CD4-positive, alpha-beta T cell (primary cell): ENCODE measurements at places on chromosomes 11 and 22.

DNA sequence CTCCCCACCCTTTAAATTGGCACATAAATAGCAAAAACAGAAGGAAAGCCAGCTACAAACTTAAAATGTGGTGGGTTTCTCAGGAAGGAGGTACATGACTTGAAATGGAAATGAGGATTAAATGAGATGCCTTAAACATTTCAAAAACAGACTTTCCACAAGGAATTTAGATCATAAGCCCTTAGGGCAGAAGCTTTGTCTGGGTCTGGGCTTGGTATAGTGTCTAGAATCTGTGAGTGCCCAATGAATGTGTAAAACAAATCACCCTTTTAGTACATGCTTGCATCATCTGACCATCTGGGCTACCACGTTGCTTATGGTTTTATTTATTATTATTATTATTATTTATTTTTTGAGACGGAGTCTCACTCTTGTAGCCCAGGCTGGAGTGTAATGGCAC lies 37.1 kb upstream of the CREB3L1 start:
- no peak for DNase-seq

DNA sequence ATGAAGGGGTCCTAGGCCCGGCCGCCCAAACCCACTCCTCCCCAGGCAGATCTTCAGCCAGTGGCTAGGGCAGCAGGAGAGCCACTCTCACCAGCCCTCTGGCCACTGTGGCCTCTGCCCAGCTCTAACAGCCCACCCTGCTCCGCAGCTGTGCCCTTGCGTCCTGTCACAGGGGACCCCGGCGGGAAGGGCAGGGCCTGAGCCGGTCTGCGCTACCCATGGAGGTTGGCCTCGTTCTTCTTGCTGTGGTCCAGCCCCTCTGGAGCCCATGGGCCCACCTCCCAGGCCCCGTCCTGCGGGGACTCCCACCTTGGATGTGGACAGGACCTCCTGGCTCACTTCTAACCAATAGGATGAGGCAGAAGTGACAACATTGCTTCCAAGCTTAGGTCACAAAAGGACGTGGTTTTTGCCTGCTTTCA lies 38.3 kb upstream of the TH start:
- DNase-seq: no peak

GRCh38 chr22:43151251-43152002 lies at the start of gene TSPO:
Gene TSPO, plus strand, starts transcription at chr22:43151559. Its CDS starts 7,680 bp downstream, at chr22:43159239.
- peak; percentile 56 for DNase-seq

DNA sequence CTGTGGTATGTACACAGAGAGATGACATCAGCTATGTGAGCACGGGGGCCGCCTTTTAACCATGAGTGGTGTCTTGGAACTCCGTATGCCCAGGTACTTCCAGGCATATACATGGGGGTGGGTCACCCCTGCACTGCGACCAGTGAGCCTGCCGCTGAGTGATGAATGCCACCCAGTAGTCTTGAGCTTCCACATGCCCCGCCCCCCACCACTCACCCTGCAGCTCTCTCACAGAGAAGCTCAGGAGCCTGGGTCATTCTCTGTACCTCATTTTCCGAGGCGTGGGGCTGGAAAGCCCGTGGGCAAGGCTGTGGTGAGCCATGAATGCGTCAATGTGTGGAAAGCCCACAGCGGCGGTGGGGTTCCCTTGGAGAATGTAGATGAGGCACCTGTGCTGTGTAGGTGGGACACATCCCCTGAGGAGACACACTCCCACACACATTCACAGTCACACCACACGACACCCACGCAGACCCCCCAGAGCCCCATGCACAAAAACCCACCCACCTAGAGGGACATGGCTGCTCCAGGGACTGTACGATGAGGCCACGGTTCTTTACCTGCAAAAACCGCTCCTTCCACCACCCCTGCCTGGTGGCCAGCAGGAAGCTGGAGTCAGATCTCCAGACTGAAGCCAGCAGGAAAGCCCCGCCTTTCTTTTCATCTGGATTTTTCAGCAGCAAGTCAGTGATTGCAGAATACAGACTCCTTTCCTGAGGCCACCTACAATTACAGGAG lies 67.6 kb downstream of the PIWIL3 start:
- DNase-seq: no peak

DNA sequence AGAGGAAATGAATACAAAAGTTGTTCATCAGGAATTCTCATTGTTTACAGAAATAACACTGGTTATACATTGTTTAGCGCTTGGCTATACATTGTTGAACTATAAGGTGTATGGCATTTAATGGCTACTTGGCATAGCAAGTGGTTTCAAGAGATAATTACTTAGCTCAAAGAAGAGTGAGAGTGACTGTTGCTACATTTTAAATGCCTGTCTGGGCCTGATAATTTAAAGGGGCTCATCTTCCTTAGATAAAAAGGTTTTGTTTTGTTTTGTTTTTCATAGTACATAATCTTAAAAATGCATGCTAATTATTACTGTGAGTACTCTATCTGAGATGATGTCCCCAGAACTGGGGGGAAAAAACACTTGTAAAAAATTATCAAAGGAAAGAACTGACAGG lies 1.5 kb upstream of the SMPD1 start:
- DNase-seq: no peak

GRCh38 chr22:43090130-43090789 lies 1.1 kb upstream of the TTLL1 start:
- peak; percentile 77 for DNase-seq

- DNase-seq: no peak
Observed at GRCh38 chr22:43400449-43400848, 11.4 kb upstream of the MPPED1 start.

- DNase-seq: no peak
Observed at GRCh38 chr22:27405672-27406388, 395.7 kb downstream of the MN1 start.

- no peak for DNase-seq
Observed at GRCh38 chr11:102792604-102793003, 5.4 kb downstream of the MMP1 start.

DNA sequence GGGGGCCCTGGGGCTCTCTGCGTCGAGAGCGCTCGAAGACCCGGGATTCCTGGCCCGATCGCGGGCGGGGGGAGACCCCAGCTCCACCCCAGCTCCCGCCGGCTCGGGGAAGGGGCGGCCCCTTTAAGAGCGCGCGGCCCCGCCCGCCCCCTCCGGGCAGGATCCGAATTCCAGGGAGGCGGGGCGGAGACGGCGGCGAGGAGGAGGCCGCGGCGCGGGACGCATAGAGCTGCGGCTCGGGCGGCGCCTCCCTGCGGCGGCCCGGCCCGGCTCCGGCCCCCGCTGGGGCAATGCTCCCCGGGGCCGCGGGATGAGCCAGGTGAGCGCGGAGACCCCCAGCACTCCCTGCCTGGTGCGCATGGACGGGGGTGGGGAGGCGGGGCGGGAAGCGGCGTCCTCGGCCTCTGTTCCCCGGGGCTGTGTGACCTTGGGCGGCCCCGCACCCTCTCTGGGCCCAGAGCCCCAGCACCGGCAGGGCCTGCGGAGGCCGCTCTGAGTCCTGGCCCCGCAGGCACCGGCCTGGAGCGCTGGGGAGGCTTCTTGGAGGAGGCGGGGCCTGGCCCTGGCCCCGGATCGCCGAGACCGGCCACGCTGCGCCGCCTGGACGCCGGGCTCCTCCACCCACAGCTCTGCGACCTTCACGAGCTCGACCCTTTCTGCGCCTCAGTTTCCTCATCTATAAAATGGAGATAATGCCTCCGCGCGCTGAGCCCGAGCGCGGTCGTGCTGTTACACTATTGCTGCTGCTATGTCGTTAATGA lies 565 bp downstream of the GAS2L1 start:
- DNase-seq: no peak

- no peak for DNase-seq
Observed at GRCh38 chr11:82890936-82891335, 9.3 kb downstream of the PRCP start.

DNA sequence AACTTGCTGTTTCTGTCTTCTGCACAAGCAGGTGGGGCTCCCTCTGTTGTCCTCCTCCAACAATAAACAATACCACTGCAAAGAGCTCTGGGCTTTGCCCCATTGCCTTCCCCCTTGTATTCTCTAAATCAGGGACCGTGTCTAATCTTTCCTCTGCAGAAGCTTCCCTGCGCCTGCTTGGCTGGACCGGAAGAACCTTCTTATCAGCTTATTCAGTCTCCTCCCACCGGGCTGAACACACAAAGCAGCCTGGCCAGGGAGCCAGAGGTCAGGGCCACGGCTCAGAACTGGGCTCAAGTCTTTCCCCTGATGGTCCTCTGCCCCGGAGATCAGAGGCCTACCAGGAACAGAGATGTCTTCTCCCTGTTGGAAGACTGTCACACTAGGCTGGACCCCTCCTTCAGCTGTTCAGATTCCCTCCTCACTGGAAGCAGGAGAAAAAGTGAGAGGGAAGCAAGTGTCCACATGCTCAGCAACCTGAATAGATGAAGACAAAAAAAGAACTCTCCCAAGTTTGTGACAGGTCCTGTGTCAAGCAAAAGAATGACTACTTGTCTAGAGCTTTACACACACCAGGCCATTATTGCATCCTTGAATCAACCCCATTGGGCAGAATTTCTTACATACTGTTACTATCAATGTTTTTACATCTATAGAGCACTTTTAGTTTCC lies 63.7 kb downstream of the RAB30 start:
- no peak for DNase-seq

GRCh38 chr22:40107244-40107643 lies 70.5 kb upstream of the TNRC6B start:
- DNase-seq: no peak

DNA sequence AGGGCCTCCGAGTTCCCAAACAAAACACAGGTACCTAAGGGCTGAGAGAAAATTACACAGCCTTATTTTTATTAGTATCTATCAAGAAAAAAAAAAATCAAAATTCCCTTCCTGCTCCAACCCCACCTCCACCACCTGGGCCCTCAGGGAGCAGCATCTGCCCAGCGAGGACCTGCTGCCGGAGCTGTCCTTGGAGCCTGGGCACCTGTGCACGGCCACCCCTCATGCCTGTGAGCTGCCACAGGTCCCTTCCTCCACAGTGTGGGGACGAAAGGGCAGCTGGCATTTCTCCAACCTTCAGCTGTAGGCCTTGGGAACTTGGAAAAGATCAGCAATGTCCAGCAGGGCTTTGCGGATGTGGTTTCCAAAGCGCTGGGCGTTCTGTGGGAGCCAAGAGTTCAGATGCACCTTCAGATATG lies 6.3 kb upstream of the SYCE3 start:
- no peak for DNase-seq

GRCh38 chr11:98495601-98496000 lies 525.1 kb upstream of the CNTN5 start:
- no peak for DNase-seq

- no peak for DNase-seq
Observed at GRCh38 chr11:94757037-94757735, 11.0 kb upstream of the AMOTL1 start.

GRCh38 chr11:126162306-126163030 lies 49.0 kb downstream of the RPUSD4 start:
- no peak for DNase-seq

DNA sequence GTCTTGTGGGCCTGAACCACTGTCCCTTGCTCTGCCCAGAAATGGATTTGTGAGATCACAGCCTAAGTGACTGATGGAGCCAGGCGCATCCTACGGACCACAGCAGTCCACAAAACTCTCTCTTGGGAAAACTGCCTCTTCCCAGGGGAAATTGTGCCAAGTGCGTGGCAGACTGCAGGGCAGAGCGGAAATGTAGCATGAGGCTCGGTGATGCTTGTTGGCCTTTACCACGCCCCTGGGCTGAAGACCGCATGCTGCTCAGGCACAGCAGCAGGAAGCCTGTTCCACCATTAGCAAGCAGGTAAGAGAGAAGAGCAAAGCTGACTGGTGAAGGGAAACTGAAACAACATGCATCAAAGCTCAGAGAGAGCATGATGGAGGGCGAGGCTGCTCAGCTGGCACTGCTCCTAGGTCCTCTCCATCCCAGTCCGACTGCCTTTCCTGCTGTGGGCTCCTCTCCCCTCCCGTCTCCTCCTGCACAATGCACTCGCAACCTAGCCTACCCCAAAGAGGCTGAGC lies 26.5 kb upstream of the SCARF2 start:
- peak; percentile 67 for DNase-seq

DNA sequence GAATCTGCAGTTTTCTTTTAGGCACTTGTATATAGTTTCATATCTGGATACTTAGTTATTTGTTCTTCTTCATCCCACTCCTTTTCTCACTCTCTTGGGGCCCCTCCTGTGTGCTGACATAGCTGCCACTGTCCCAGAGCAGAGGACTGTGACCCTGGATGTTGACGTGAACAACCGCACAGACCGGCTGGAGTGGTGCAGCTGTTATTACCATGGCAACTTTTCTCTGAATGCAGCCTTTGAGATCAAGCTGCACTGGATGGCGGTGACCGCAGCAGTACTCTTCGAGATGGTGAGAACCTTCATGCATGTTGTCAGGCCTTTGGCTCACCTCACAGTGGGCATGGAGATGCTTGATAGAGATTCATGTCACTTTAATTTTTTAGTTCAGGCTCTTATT lies 50.9 kb upstream of the YWHAH start:
- no peak for DNase-seq

DNA sequence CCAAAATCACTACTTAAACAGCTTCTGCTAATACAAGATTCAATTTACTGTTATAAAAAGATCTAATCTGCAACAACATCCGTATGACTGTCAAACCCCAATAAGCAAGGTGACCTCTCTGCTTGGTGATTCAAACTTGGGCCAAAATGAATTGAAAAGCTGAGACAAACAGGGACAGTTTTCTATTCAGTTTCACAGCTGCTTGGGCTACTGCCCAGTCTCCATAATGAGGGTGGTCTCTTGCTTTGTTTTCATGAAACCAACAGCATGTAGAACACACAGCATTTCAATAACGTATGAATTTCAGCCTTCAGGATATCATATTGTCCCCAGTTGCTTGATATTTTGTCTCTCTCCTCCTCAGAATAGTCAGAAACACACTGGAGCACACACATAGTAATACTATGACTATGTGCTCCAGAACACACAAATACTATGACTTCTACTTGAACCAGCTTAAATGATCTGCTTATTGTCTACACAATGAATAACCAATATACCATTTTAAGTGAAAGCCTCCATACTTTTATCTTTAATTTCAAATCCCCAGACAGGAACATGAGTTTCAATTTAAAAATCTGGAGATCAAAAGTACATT lies 285.0 kb downstream of the TTC28 start:
- DNase-seq: no peak

DNA sequence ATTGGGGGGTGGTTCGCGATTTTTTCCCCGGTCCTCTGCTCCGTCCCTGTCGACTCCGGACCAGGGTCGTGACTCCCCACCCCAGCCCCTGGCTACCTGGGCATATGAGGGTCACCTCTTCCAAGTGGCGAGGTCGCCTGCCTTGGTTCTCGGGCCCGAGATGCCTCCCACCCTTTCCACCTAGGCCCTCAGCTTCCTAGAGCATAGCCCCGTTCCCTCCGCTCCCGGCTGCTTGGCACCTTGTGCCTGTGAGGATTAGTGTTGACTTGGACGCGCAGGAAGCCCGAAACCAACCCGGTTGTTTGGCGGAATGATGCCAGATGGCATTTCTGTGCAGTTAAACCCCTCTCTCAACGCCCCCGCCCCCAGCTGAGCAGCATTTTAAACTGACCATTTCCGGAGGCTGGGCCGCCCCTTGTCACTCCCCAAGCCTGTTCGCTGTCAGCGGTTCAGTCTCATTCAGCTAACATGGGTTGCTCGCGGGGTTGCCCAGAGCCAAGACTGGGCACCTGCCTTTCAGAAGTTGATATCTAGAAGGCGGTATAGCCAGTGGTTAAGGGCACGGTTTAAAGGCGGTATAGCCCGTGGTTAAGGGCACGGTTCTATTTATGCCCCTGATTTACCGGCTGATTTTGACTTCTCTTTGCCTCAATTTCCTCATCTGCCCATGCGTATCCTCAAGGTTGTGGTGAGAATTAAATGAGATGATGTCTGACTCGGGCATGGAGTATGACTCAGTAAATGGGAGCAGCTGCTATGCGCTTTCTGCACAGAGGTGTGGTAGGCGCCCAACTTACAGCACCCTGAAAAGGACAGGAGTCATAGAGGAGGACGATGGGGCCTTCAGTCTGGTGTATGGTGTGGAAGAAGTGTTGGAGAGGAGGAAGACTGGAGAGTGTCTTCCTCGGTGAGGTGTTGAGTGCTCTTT lies 639 bp downstream of the INCENP start:
- no peak for DNase-seq
